ENCODE measurements at places on chromosomes 6 and 20.
A peak's percentile ranks its signal among the peaks of the same experiment; 100 is the strongest.

- no peak for DNase-seq
Measured at GRCh38 chr6:69368613-69369012, 428.2 kb downstream of the LMBRD1 start.

- no peak for DNase-seq
Measured at GRCh38 chr6:98653179-98653578, 181.2 kb upstream of the POU3F2 start.

GRCh38 chr6:75602246-75603105 is 796 bp downstream of the SENP6 start:
- peak; percentile 64 for DNase-seq

GRCh38 chr6:111456208-111456607 is 26.8 kb downstream of the REV3L start:
- DNase-seq = no peak

- DNase-seq = no peak
Measured at GRCh38 chr6:70062010-70062409, 195.7 kb downstream of the COL19A1 start.

DNA sequence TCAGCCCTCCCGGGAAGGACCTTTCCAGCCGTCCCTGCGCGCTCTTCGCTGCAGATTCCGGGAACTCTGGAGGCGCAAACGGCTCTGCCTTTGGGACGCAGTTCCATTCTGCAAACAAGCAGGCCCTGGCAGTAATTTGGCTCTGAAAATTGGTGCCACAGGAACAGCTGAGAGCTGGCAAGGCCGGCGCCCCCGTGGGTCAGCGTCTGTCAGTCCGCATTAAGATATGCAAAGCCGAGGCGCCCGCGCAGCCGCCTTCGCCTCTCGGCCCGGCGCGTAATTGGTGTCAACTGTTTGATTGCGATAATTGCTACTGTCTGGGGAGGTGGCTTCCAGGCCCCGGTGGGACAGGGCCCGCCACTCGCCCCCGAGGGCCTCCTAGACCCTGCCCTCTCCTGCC is 73.6 kb downstream of the NCR2 start:
- no peak for DNase-seq

DNA sequence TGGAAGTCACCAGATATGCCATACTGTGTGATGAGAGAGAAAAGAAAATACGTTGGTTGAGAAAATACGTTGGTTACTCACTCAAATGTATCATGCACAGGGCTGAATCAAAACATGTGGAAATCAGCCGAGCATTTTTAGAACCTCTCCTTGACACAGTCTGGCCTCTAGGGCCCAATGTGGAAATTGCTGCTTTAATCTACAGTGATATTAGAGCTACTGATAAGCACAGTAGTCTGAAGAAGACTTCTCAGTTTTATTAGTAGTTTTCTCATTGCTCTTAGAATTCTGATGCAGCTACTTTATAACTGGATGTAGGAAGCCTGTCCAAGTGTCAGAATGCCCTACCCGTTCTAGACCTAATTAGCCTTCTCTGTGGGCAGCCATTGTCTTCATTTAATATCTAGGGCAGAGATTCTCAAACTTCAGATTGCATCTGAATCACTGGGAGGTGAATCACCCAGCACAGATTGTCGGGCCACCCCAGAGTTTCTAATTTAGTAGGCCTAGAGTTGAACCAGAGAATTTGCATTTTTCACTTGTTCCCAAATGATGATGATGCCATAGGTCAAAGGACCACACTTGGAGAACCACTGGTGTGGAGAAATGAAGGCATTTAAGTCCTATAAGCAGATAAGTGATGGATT is 229.1 kb downstream of the PLCB1 start:
- DNase-seq = no peak

DNA sequence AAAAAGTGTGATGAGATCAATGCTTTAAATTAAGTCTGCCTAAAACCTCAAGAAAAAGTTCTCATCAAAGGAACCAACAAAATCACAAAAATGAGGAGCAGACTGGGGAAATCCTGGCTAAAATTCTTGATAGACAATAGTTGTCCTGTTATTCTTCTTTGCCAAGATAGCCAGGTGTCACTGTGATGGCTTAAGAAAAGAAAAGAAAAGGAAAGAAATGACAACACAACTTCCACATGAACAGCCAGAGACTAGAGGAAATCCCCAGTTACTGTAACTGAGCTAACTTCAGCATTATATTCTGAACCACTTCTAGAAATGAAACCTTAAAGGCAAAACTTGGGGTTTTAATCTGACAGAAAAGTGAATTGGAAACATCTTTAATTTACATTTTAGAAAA is 129.6 kb downstream of the CD24 start:
- no peak for DNase-seq

DNA sequence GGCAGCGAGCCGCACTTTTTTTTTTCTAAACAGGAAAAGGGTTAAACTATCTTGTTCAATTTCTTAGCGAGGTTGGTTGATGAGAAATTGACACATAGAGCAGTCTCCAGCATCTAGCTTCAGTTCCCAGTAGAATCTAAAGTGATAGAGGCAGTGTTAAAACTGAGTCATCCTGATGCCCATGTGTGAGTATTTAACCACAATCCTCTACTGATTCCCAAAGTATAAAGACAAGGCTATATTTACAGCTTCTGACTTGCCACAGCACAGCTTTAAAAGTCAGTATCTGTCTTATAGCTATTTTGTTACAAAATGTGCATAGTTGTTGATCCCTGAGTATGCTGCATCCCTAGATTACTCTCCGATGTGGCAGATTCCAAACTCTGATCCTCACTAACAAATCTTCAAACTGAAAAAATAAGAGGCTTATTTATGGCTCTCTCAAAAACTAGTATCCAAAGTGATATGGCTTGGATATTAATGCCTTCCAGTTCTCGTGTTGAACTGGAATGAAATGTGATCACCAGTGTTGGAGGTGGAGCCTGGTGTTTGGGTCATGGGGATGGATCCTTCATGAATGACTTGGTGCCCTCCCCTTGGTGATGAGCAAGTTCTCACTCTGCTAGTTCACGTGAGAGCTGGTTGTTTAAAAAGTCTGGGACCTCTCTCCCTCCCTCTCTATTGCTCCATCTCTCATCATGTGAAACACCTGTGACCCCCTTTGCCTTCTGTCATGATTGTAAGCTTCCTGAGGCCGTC is 13.1 kb upstream of the POPDC3 start:
- DNase-seq = no peak

GRCh38 chr6:13485923-13486562 is 1.4 kb downstream of the GFOD1 start:
- DNase-seq = peak; percentile 27

GRCh38 chr6:45922728-45923351 is 92.8 kb downstream of the CLIC5 start:
- peak; percentile 24 for DNase-seq

GRCh38 chr6:118017301-118017848 is 110.3 kb downstream of the SLC35F1 start:
- DNase-seq = no peak

DNA sequence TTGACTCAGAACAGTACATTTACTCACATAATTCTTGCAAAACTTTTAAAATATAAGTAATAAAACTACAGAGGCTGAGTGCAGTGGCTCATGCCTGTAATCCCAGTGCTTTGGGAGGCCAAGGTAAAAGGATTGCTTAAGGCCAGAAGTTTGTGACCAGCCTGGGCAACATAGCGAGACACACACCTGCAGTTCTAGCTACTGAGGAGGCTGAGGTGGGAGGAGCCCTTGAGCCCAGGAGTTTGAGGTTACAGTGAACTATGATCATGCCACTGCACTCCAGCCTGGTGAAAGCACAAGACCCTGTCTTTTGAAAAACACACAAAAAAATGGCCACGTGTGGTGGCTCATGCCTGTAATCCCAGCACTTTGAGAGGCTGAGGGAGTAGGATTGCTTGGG is 21.8 kb upstream of the MYO6 start:
- no peak for DNase-seq

DNA sequence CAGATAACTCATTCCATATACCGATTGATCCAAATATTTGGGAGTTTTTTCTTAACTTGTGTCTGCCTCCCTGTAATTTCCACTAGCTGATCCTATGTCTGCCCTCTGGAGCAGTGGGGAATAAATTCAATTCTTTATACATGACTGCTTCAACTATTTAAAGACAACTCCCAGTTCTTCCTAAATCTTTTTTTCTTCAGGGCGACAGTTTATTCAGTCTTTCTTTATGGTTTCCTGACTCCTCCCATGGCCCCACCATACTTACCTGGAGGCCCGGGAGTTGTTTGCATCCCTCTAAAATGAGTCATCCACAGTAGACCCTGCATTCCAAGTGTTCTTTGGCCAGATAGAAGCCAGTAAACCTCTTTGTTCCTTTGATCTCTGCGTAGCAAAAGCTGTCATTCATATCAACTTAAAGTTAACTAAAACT is 73.6 kb downstream of the LCA5 start:
- no peak for DNase-seq

DNA sequence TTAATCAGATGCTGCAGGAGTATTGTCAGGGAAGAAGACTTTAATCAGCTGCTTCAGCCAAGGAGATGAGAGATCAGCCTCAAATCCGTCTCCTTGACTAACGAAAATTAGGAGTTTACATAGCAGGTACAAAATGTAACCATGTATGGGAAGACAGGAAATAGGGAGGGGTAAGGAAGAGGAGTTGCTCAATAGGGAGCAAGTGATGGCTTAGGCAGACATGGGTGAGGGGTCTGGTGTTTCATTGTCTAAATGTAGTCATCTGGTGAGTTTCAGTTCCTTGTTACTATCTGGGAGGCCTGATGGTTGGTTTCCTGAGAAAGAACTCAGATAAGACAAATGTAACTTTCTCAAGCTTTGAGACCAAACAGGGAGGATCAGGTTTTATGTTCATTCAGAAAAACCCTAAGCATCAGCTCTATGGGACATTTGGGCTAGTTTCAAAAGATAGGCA is 217.3 kb upstream of the SULF2 start:
- DNase-seq = peak; percentile 65

DNA sequence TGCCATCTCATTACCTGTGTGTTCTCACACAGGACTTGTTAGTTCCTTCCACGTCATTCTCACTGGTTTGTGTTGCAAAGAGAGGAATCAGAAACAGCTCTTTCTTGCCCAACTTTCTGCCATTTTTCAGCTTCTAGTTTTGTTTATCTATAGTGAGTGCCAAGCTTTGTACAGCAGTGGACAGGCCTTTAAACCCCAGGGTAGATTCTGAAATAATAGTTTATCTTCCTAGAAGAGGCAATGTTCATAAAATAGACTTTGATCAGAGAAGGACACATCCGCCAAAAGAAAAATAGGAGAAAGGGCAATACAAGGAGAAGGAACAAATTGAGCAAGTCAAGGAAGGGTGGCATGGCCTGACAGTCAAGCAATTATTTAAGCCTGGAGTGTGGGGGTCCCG is 17.7 kb upstream of the TMEM30A start:
- DNase-seq = no peak

GRCh38 chr6:144500892-144501291 is 215.8 kb downstream of the UTRN start:
- no peak for DNase-seq

DNA sequence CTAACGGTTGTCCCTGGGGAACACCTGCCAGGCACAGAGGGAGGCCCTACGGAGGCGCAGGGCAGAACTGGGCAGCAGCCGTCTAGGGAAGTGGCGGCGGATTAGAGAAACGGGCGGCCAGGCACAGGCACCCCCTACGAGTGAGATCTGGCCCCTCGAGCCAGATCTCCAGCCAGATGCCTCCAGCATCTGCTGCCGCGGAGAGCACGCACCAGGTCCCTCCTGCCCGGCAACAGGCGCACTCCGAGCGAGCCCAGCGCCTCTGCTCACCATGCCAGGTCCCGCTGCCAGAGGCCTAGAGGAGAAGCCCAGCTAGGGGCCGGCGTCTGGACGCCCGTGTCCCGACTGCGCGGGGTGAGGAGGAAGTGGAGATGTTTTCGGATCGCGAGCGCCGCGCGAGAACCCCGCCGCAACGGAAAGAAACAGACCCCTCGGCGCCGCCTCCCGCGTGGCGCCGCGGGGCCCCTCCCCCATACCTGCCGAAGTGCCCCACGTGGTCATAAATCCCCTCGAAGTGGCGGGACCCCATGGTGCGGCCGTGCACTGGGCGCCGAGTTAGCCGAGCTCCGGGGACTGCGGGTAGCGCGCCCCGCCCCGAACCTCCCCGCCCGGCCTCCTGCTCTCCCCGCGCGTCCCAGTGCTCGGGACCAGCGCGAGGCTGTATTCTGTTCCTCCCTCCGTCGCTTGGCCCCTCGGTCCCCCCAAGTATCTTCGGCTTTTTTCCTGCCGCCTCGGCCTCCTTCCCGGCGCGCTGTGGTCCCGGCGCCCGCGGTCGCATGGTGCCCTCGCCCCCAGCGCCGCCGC is at the start of gene SLC22A16:
Gene SLC22A16, minus strand, starts transcription at position 568 of the 804 bp plus-strand sequence. Its CDS starts 39 bp downstream, at position 529.
- peak; percentile 6 for DNase-seq

DNA sequence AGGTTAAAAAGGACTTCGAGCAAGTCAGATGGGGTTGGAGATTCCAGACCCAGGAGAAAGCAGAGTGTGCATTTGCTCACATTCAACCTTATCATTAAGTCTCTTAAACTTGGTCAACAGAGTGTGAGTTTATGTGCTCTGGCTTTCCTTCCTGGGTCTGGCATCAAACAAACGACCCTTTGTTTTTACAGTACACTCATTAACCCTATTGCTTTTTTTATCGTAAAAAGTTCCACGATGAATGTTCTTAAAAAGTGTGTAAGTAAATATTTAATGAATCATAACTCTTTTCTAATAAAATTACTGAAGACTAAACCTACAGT is 2.5 kb downstream of the FYN start:
- DNase-seq = no peak

GRCh38 chr6:121042766-121043165 is 291.5 kb downstream of the TBC1D32 start:
- DNase-seq = no peak

- no peak for DNase-seq
Measured at GRCh38 chr6:144744720-144745119, 459.6 kb downstream of the UTRN start.

GRCh38 chr20:6519556-6519955 is 247.9 kb upstream of the BMP2 start:
- no peak for DNase-seq

GRCh38 chr20:53879048-53879684 is 191.2 kb downstream of the BCAS1 start:
- DNase-seq = no peak

DNA sequence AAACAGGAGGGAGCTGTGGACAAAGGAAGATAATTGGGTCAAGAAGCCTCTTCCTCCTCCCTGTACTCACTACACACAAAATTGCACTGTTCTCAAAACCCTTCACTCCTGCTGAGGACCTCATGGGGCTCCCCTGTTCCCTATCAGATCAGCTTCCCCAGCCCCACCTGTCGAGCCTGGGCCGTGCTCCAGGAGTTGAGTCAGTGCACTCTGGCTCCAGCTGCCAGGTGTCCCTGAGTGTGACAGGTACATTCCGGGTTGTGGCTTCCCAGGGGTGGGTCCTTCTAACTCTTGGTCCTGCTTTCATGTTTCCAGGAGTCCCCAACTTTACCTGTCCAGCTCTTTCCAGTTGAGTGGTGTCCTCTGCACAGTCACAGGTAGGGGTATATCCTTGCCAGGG is 8.4 kb downstream of the RAB5IF start:
- DNase-seq = no peak

Measured in naive B cell (primary cell).